ENCODE measurements at places on chromosomes 1 and 21.

- no peak for DNase-seq
Measured at GRCh38 chr1:201054091-201054543, 30.6 kb upstream of the KIF21B start.

GRCh38 chr1:86441581-86441980, 17.6 kb downstream of the CLCA2 start:
- DNase-seq: no peak

GRCh38 chr1:232501854-232502253, 128.1 kb downstream of the SIPA1L2 start:
- no peak for DNase-seq

DNA sequence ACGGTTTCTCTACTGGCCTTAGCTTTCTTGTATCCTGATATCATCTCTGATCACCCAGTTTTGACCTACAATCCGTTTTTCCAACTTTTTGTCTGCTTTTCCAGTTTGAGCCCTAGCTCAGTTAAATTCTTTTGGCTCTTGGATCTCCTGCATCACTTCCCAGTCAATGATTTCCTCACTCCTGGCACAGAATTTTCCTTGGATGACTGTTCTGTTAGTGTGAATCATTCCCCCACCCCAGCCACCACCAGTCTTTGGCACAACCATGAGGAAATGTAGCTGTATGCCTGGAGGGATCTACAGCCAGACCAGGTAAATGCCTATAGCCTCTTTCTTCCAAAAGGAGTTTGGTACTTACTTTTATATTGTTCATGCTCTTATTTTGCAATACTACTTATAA, 187.2 kb upstream of the PTGFR start:
- DNase-seq: no peak

DNA sequence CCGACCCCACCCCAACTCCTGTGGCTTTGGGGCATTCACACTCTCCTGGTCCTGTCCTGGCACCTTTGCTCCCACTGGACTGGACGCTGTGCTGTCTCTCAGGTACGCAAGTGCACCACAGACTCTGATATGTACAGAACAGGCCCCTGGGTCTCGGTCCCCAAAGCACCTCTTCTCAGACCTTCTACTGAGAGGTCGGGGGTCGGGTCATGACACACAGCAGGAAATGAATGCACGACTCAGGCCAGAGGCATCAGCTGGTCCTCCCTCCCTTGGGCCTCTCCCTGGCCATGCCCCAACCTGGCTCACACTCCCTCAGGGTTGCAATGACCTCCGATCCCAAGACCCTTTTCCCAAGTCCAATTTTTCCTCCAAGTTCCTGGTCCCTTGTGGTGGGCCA, 1.8 kb upstream of the KRTAP10-12 start:
- no peak for DNase-seq

GRCh38 chr1:228038387-228039005, 31.7 kb downstream of the WNT3A start:
- DNase-seq: no peak

DNA sequence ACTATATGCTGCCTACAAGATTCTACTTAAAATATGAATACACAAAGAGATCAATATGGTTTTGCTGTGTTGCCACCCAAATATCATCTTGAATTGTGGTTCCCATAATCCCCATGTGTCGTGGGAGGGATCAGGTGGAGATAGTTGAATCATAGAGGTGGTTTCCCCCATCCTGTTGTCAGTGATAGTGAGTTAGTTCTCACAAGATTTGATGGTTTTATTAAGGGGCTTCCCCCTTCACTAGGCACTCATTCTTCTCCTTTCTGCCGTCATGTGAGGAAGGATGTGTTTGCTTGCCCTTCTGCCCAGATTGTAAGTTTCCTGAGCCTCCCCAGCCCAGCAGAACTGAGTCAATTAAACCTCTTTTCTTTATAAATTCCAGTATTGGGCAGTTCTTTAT, 654.4 kb upstream of the NR5A2 start:
- DNase-seq: no peak

GRCh38 chr1:187513190-187513589, 684.4 kb downstream of the PLA2G4A start:
- no peak for DNase-seq

GRCh38 chr21:39036581-39036980, 146.7 kb downstream of the PSMG1 start:
- no peak for DNase-seq

GRCh38 chr1:227709451-227709850, 25.7 kb downstream of the JMJD4 start:
- no peak for DNase-seq

- peak; percentile 0 for DNase-seq
Measured at GRCh38 chr1:230867101-230867902, 1.0 kb downstream of the C1orf198 start.

GRCh38 chr1:109274533-109275476, 8.1 kb downstream of the PSRC1 start:
- DNase-seq: no peak

DNA sequence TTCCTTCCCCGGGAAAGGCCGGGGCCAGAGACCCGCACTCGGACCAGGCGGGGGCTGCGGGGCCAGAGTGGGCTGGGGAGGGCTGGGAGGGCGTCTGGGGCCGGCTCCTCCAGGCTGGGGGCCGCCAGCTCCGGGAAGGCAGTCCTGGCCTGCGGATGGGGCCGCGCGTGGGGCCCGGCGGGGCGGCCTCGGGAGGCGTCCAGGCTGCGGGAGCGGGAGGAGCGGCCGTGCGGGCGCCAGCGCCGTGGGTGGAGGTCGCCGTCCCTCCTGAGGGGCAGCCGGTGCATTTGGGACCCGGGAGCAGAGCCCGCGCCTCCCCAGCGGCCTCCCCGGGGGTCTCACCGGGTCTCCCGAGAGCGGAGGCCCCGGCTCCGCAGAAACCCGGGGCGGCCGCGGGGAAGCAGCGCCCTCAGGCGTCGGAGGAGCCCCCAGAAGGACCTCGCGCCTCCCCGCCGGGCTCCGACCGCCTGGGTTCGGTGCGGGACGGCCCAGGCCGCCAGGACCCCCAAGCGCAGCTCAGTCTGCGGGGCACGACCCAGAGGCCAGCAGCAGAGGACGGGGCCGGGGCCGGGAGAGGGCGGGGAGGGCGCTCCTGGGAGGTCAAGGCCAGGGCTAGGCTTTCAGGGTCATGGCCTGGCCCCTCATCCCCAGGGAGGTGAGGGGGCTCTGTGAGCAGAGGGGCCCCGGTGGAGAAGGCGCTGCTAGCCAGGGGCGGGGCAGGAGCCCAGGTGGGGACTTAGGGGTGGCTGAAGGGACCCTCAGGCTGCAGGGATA, 7.2 kb upstream of the SLX9 start:
- no peak for DNase-seq

DNA sequence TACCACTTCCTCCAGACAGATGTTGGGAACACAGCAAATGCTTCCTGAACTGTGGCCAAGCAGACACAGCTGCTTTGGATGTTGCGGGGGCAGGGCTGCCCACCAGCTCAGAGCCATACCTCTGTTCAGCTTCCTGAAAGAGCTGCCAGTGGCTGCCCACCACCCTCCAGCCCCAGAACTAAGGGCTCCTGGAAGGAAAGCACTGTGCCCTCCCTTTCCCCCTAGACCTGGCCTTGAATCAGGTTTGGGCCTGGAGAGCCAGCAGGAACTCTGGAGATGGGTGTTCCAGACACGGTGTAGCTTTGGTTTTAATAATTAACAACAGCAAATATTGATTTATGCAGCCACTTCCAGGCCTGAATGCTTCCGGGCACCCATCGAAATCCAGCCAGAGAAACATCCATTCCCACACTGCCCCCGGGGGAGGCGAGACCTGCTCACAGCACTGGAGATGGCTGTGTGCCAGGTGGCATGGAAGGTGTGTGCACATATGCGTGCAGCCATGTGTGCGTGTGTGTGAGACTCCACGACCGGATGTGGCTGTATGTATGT, 45.7 kb downstream of the RAP1GAP start:
- DNase-seq: no peak

DNA sequence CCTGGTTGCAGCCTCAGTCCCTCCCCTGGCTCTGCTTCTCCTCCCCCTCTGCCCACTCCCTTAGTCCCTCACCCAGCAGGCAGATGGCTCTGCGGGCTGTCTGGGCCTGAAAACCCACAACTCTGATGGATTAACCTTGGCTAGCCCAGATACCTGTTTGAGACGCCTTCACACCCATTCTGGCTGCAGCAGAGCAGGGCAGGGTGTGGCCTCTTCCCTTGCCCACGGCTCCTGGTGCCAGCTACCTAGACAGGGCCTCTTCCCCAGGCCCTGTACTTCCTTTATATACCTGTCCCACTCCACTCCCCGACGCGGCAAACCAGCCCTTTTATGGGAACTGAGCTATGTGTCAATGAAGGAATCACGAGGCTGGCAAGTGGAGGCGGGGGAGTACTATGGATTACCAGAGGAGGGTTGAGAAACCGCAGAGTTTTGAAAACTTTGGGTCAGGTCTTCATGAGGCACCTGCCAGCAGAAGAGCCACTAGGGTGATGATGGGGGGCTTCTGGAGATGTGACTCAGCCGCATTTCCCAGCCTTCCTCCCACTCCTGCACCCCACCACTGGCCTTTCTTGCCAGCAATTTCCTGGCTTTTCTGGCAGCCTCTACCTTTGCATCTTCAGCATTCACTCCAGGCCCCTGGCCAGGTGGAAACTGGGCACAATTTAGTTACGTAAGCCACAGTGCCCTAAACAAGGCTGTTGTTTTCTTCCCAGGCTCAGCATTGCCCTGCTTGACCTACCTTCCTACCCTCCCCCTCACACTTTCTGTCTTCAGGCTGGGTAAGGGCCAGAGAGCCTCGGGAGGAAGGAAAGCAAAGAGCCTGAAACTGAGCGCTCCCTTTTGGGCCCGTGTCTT, at the start of gene CHI3L1:
Gene CHI3L1, minus strand, starts transcription at position 259 of the 858 bp plus-strand sequence. Its CDS starts 81 bp downstream, at position 178.
- DNase-seq: no peak

- no peak for DNase-seq
Measured at GRCh38 chr1:169486281-169487051, 722 bp upstream of the SLC19A2 start.

DNA sequence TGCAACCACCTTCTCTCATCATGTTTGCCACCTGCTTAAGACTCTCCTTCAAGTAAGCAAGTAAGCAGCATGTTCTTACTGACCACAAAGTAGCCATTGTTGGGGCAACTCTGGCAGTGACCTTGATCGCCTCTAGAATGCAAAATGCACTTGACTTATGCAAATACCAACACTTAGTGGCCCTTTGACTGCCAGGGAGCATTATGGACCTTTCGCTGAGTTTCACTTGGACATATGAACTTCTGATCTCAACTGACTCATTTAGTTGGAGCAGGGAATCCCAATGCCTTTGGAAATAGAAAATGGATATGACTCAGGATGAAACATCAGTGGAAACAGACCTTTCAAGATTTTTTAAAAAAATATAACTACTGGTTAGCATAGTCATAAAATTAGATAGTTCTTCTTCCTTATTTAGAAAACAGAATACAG, 6.1 kb upstream of the PLA2G5 start:
- DNase-seq: no peak

- no peak for DNase-seq
Measured at GRCh38 chr1:8189931-8190483, 127.9 kb upstream of the SLC45A1 start.

GRCh38 chr1:88973520-88974137, 18.8 kb downstream of the KYAT3 start:
- no peak for DNase-seq

DNA sequence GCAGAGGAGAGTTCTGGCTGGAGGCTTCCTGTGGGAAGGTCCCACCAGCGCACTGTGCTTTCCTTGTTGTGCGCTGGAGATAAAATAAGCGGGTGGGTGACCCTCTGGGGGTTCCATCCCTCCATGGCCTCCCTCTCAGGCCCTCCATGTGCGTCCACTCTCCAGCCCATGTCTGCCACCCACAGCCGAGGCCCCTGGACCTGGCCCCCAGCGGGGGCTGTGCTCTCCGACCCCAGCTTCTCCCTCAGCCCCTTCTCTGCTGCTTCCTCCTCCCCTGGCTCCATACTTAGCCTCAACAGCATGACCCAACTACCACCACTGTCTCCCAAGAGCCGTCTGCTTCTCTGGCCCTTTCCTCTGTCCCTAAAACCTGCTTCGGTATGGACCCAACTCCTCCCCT, 61.4 kb downstream of the GNG4 start:
- DNase-seq: no peak

- no peak for DNase-seq
Measured at GRCh38 chr21:37071561-37072273, 1.2 kb downstream of the PIGP start.

DNA sequence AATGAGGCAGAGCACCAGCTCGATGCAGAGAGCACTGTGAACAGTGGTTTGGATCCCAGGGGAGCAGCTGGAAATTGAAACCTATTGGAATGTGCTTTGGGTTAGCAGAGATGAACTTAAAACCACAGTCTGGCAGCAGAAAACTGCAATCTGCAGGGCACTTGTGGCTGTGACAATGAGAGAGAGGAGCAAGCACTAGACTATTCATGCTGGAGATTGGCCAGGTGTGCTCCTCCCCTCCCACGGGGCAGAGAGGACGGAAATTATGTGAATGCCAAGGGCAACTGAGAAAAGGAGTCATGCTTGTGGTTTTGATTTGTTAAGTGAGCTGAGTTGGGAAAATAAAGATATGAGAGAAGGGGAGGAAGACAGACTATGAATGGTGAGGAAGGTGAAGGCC, 38.1 kb downstream of the HSD3B2 start:
- DNase-seq: no peak

DNA sequence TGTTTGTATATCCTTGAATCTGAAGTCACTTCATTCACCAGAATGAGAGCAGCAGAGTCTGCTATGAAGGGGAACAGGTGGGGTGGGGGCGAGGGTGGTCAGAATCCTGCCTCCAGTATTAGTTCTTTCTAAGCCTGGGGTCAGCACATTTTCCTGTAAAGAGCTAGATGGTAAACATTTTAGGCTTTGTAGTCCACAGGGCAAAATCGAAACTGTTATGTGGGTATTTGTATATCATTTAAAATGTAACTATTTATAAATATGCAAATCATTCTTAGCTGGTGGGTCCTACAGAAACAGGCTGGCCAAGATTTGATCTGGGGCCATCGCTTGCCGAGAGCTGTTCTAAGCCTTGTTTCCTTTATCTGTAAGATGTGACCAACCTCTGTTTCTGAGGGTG, 96.0 kb downstream of the IGSF21 start:
- DNase-seq: no peak

- DNase-seq: no peak
Measured at GRCh38 chr1:39832294-39832693, 43.6 kb upstream of the BMP8B start.

DNA sequence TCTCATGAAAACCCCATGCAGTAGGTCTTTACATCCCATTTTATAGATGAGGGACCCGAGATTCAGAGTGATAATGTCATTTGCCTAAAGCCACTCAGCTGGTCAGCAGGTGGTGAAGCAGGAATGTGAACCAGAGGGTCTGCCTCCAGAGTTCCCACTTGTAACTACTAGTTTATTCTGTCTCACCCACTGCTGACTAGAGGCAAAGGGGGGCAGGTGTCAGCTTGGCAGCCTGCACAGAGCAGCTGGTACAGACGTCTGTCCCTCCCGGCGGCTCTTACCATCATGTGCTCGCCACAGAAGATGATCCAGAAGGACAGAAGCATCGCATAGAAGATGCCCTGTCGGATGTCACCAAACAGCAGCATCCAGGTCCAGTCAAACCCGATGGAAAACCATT, 82.4 kb downstream of the WLS start:
- no peak for DNase-seq

GRCh38 chr1:43235451-43236121, 34.2 kb upstream of the TMEM125 start:
- DNase-seq: no peak

All from stimulated activated CD8-positive, alpha-beta memory T cell treated with anti-CD3 and anti-CD28 coated beads, Interleukin-4, amount 100 ng/mL, for 1 hour (primary cell).